ENCODE measurements at places on chromosomes 12 and 14.

DNA sequence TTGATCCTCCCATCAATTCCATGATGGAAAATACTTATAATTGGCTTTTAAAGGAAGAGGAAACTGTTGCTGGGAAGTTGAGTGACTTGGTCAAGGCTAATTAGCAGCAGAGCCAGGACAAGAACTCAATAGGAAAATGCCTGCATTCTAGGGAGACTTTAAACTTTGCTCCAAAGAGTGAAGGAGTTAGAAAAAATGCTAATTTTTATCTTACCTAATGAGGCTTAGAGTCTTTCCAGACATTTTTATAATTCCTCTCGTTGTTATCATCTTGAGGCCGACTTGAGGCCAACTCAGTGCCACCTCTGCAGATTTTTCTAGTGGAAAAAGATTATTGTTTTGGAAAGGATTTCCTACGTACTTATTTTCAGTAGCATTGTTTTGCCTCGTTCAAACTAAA is 344.6 kb downstream of the ETNK1 start:
- DNase-seq: no peak

GRCh38 chr12:57898308-57898970 is 42.9 kb upstream of the ATP23 start:
- DNase-seq: no peak

GRCh38 chr12:28189784-28190320 is 404 bp upstream of the CCDC91 start:
- no peak for DNase-seq

- peak; percentile 33 for DNase-seq
Measured at GRCh38 chr12:62841846-62842245, 93.1 kb downstream of the PPM1H start.

DNA sequence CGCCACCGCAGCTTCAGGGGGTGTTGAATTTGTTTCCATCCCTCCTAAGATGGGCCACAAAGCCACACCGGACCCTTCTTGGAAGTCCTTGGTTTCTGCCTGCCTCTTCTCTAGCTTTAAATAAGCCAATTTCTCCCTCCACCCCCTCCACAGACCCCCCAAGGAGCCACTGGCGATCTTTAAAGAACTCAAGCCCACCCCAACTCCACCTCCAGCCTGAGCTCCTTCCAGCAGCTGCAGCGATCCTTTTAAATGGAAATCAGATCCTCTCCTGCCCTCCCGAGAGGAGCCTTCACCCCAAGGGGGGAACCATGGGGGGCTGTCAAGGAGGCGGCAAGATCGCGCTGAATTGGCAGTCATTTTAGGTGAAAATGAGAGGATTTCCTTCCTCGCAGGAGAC is 133.1 kb downstream of the NCOR2 start:
- DNase-seq: no peak

- DNase-seq: no peak
Measured at GRCh38 chr14:33704481-33704880, 246.4 kb downstream of the EGLN3 start.

DNA sequence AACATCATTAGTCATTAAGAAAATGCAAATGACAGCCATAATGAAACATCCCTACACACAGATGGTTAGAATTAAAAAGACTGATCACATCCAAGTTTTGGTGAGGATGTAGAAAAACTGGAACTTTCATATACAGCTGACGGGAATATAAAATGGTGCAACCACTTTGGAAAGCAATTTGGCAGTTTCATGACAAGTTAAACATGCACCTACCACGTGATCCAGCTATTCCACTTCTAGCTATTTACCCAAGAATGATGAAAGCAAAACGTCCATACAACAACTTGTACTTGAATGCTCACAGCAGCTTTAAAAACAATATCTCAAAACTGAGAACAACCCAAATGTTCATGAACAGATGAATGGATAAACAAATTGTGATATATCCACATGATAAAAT is 77.9 kb upstream of the AVPR1A start:
- no peak for DNase-seq

GRCh38 chr12:75635606-75636444 is 124.4 kb upstream of the KRR1 start:
- DNase-seq: peak; percentile 99

Data from choroid plexus epithelial cell (primary cell).